ENCODE measurements at places on chromosomes 3 and 15.

DNA sequence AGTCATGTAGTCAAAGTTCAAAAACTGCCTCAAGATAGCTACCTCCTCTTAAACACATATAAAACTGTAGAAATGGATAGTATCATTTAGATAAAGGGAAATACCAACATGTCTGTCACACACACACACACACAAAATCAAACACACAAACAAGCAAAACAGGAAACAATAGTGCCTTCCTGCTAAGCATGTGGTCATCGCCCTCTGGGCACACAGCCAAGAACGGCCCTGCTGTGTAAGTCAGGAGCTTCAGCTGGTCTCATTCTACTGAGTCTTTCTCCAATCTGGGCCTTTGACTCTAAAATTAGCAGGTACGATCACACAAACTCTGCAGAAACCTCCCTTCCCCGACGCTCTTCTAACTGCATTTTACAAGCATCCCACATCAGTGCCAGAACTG lies 272.2 kb upstream of the CHRNA7 start:
- DNase-seq, result no peak

GRCh38 chr3:155871746-155872158 lies 1.3 kb downstream of the GMPS start:
- DNase-seq, result no peak

- no peak for DNase-seq
Measured at GRCh38 chr3:97772926-97773325, 8.4 kb downstream of the ARL6 start.

- no peak for DNase-seq
Measured at GRCh38 chr3:8840556-8840955, 71.1 kb upstream of the OXTR start.

- DNase-seq, result no peak
Measured at GRCh38 chr3:20846066-20846465, 660.1 kb upstream of the SGO1 start.

GRCh38 chr3:155412904-155413303 lies 119.4 kb upstream of the STRIT1 start:
- DNase-seq, result no peak

DNA sequence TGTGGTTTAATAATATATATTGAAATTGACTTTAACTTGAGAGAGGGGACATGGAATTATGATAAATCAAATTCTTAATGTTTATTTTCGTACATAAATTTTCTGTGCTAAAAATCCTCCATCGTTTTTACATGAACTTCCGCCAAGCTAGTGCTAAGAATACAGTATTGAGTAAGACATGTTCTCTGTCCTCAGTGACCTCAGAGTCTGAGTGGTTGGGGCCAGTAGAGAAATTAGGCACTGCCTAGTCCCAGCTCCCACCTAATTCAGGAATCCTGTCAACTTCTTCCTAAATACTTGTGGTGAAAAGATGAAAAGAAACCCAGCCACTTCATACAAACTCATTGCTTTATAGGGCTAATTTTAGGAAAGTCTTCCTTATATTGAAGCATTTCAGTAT lies 110.3 kb downstream of the PPP2R3A start:
- no peak for DNase-seq

- DNase-seq, result no peak
Measured at GRCh38 chr3:169090559-169090958, 573.0 kb downstream of the MECOM start.

- DNase-seq, result no peak
Measured at GRCh38 chr15:52414936-52415335, 113.7 kb downstream of the MYO5A start.

DNA sequence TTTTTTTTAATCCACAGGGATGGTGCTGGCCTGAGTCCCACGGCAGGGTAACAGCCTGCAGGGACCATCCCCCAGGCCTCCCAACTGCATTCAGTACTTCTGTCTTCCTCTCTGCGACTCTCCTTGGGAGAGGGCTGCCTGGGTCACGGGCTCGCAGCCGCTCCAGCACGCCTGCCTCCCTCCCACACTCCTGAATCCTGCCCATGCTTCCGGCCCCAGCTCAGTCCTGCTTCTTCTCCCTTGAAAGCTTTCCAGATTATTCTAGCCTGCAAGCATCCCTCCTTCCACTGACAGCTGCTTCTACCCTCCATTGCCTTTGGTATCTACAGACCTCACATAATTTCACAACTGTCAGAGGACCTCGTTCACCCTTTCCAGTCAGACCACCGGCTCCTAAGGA lies 32.4 kb downstream of the MEGF11 start:
- no peak for DNase-seq

DNA sequence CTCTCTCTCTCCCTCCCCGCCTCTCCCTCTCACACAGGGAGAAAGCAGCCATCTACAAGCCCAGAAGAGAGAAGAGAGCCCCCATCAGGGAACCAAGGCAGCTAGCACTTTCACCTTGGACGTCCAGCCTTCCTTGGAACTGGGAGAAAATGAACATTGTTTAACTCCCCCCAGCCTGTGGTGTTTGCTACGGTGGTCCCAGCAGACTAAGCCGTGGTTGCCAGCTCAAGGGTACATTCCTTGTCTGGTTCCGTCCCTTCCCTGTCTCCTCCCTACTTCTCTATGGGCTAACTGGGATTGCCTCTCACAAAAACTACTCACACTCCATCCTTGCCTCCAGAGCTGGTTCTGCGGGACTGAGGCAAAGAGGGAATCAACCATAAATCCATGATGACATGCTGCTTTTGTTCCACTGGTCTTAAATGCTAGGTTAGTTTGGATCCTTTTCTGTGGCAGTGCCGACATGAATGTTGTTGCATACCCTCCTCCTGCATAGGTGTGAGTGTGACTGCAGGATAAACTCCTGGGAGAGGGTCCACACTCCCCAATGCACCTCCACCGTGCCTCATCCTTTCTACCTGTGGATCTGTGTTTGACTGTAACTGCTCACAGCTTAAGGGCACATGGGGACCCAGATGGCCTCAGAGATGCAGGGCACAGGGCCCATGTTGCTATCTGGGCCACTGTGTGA lies 12.0 kb downstream of the C3orf22 start:
- no peak for DNase-seq

All from activated CD4-positive, alpha-beta T cell treated with anti-CD3 and anti-CD28 coated beads, Interleukin-2, amount 50 U/mL, for 4 hours (primary cell).